ENCODE measurements at places on chromosomes 3 and 15.

DNA sequence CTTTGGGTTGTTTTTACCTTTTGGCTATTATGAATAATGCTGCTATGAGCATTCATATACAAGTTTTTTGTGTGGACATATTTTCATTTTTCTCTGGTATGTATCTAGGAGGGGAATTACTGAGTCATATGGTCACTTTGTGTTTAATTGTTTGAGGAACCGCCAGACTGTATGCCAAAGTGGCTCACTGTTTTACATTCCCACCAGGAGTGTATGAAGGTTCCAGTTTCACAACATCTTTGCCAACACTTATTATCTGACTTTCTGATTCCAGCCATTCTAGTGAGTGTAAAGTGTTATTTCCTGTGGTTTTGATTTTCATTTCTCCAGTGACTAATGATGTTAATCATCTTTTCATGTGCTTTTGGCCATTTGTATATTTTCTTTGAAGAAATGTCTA, 51.8 kb downstream of the CMTM7 start:
- DNase-seq, result no peak

DNA sequence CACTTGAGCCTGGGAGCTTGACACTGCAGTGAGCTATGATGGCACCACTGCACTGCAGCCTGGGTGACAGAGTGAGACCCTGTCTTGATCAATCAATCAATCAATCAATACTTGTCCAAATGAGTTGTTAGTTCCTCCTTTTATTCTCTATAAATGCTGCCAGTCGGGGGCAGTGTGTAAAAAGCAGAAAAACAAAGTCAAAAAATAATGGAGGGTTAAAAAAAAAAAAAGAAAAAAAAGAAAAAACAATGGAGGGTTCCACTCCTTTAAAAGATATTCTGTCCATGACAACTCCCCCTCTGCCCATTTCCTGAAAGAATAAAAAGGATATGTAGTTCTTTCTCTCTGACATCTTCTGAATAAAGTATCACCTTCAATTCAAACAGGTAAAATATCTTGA, 1068.6 kb downstream of the FHIT start:
- no peak for DNase-seq

- no peak for DNase-seq
Observed at GRCh38 chr15:71054286-71054952, 60.9 kb upstream of the THSD4 start.

GRCh38 chr3:195005759-195006510, 265.0 kb downstream of the XXYLT1 start:
- DNase-seq, result no peak

GRCh38 chr3:112459750-112460149, 39.5 kb downstream of the BTLA start:
- peak; percentile 38 for DNase-seq
